Calu3 (cell line): ENCODE measurements at places on chromosomes 7 and 10. TPM values are rescaled to one million over a fixed set of nuclear protein-coding genes. Genes with fewer than 3 reads are reported as not detected.

The VSTM2A gene
- not detected in 2 replicates for total RNA-seq

The BMPER gene
- not detected in 2 replicates for total RNA-seq

The SNCG gene
- 7.2 and 11.3 TPM in 2 replicates for total RNA-seq

The SPDYE6 gene
- not detected in 2 replicates for total RNA-seq

DNA sequence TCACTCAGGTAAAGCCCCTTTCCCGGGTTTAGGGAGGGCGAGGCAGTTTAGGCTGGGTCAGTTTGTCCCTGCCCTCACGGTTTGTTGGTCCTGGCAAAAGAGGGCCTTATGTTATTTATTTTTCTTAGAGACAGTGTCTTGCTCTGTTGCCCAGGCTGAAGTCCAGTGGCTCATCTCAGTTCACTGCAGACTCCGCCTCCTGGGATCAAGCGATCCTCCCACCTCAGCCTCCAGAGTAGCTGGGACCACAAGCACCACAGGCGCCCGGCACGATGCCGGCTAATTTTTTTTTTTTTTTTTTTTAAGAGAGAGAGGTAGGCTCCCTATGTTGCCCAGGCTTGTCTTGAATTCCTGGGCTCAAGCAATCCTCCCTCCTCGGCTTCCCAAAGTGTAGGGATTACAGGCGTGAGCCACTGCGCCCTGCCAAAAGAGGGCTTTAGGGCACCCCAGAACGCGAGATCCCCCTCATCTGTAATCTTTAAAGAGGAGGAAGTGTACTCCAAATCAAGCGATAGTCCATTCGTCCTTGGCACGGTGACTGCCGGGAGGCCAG lies 626 bp upstream of the BMS1 start:
- H3K36me3 ChIP-seq: peaks cover 35% of the 10 kb centered on the region
- no peaks in the 10 kb centered on the region for H3K4me1 ChIP-seq
- peaks cover 15% of the 10 kb centered on the region for H3K27me3 ChIP-seq
- peak overlapping the region; percentile 85 for H3K27ac ChIP-seq
- DNase-seq: peak; percentile 11

DNA sequence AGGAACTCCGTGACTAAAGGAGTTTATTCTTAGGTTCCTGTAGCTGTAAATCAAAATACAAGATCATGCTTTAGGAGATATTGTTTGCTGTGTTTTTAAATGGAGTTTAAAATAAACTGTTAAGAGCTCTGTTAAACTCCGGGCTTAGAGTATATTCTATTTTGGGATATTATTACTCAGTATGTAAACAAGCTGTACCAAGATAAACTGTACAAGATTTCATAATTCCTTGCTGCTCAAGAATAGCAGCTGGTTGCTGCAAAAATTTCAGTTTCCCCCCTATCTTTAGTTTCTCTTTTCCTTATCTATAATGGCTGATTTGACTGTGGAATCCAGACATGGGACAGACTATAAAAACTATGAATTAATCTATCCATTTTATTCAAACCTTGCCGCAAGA lies 215.7 kb downstream of the HTR7 start:
- peaks cover 13% of the 10 kb centered on the region for H3K27me3 ChIP-seq
- H3K4me1 ChIP-seq: no peaks in the 10 kb centered on the region
- no peak overlapping the region for H3K4me3 ChIP-seq
- no peak for DNase-seq

DNA sequence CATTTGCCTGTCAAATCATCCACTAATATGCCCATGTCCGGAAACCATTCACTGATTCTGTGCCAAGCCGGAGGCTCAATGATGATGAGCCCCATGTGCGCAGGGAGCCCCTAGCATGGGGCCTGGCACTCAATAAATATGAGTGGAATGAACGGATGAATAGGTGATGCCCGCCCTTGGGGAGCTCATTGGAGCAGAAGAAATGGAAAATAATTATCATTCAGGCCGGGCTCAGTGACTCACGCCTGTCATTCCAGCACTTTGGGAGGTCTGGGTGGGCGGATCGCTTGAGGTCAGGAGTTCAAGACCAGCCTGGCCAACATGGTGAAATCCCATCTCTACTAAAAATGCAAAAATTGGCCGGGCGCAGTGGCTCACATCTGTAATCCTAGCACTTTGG lies 11.0 kb downstream of the RHBDD2 start:
- no peak for DNase-seq
- H3K4me3 ChIP-seq: no peak overlapping the region
- no peaks in the 10 kb centered on the region for H3K27me3 ChIP-seq
- no peak overlapping the region for H3K27ac ChIP-seq
- peaks cover 19% of the 10 kb centered on the region for H3K36me3 ChIP-seq

DNA sequence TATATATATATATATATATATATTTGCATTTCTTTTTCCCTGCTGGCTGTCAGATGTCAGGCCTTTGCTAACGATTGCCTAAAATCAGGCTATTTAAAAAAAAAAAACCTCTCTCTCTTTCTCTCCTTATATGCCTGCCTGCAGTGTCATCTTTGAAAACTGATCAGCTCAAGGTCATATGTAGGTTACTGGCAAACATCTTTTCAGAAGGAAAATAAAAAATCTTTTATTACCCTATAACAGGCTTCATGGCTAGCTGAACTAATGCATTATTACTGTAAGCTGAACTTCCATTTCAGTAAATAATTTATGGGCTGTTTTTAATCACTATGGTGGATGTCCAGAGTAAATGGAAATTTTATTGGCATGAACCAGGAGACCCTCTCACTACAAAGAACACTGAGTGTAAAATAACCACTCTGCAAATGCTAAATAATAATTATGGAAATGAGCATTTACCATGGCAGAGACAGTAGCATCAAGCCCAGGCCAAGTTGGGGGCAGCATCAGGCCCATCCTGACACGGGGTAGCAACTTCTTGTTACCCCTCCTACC lies 29.3 kb downstream of the HSPA12A start:
- no peaks in the 10 kb centered on the region for H3K36me3 ChIP-seq
- DNase-seq: no peak
- H3K4me3 ChIP-seq: no peak overlapping the region
- H3K27ac ChIP-seq: no peak overlapping the region

DNA sequence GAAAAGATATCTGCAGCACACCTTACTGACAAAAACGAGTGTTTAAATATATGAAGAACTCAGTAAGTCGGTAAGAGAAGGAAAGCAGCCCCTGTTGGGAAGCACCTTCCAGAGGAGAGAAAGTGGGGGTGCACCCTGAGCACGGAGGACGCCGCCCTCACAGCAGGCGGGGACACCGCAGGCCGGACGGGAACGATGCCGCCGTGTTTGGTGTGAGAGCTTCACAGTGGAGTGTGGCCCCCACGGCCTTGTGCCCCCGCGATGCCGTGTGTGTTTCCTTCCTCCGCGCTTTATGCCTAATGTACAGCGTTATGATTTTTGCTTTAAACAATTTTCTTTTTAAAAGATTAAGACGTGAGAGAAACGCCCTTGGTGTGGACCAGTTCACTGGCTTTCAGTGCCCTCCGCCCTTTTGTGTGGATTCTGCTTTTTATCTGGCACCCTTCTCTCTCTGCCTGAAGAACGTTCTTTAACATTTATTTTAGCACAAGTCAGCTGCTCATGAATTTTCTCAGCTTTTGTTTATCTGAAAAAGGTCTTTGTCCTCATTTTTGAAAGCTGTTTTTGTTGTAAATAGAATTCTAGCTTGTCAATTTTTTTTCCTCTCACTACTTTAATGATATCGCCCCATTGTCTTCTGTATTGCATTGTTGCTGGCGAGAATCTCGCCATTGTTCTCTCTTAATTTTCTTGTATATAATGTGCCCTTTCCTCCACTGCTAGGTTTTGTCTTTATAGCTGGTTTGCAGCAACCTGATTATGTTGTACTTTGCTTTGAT lies 110.7 kb downstream of the INPP5A start:
- no peak overlapping the region for H3K27ac ChIP-seq
- no peaks in the 10 kb centered on the region for H3K27me3 ChIP-seq

GRCh38 chr7:141053626-141054025 lies 20.2 kb upstream of the TMEM178B start:
- no peaks in the 10 kb centered on the region for H3K36me3 ChIP-seq
- H3K4me1 ChIP-seq: no peaks in the 10 kb centered on the region
- H3K4me3 ChIP-seq: no peak overlapping the region
- H3K27ac ChIP-seq: no peak overlapping the region
- no peak for DNase-seq

GRCh38 chr7:143376396-143376795 lies 4.7 kb upstream of the ZYX start:
- H3K27ac ChIP-seq: no peak overlapping the region
- peaks cover 24% of the 10 kb centered on the region for H3K36me3 ChIP-seq
- peaks cover 44% of the 10 kb centered on the region for H3K4me1 ChIP-seq

DNA sequence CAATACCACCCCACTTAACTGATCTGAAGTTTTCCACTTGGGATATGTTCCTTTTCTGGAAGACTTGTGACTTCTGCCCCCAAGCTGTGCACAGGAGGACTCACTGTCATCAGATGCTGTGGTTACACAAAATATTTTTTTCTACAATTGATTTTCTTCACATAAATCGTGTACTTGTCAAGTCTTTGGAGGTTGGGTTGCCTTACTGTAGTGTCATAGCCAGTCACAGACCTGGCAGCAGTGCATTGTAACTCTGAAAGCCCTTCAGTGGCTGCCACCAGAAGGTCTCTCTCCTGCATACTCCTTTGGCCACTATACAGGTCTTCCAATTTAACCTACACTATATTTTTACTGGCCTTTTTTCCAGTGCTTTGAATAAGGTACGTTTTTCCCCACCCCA lies 73.2 kb downstream of the SDK1 start:
- no peak for DNase-seq
- no peaks in the 10 kb centered on the region for H3K27me3 ChIP-seq
- no peak overlapping the region for H3K4me3 ChIP-seq
- no peaks in the 10 kb centered on the region for H3K4me1 ChIP-seq

DNA sequence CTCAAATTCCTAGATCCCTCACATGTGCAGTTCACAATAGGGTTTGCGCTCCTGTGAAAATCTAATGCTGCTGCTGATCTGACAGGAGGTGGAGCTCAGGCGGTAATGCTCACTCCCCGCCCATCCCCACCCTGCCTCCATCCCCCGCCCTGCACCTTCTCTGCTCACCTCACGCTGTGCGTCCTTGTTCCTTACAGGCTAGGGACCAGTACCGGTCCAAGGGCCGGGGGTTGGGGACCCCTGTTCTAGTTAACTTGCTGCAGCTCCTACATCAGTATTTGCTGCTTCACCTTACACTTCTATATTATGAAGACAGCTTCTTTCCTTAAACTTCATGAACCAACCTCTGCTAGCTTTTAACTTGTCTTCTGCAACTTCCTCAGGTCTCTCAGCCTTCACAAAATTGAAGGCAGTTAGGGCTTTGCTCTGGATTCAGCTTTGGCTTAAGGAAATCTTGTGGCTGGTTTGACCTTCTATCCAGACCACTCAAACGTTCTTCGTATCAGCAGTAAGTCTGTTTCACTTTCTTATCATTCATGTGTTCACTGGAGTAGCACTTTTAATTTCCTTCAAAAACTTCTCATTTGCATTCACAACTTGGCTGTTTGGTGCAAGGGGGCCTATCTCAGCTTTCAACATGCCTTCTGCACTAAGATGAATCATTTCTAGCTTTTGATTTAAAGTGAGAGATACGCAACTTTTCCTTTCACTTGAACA lies 1.7 kb upstream of the TNKS2 start:
- DNase-seq: peak; percentile 11
- peak overlapping the region; percentile 81 for H3K27ac ChIP-seq
- H3K27me3 ChIP-seq: no peaks in the 10 kb centered on the region
- H3K4me1 ChIP-seq: peaks cover 20% of the 10 kb centered on the region
- H3K36me3 ChIP-seq: peaks cover 40% of the 10 kb centered on the region

GRCh38 chr10:31490858-31491504 lies 172.0 kb downstream of the ZEB1 start:
- DNase-seq: peak; percentile 37
- H3K36me3 ChIP-seq: no peaks in the 10 kb centered on the region
- H3K27ac ChIP-seq: no peak overlapping the region
- H3K27me3 ChIP-seq: no peaks in the 10 kb centered on the region
- H3K4me3 ChIP-seq: no peak overlapping the region
- H3K4me1 ChIP-seq: no peaks in the 10 kb centered on the region

DNA sequence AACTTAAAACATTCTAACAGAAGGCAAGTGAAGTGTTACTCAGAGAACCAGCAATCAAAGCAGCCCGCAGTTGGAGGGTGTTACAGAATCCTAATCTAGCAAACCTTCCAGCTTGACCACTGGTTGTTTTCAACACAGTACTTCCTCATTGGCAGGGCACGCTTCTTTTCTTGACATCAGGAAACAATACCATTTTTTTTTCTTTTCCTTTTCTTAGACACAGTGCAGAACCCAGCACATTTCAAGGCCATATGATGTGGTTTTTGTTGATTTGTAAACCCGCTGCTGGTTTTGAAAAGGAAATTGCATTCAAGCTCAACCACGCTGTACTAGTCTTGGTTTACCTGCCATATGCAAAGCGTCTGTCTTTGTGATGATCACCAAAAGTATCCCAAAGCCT lies 33.4 kb downstream of the RHOBTB1 start:
- H3K4me3 ChIP-seq: no peak overlapping the region
- no peaks in the 10 kb centered on the region for H3K4me1 ChIP-seq
- H3K36me3 ChIP-seq: no peaks in the 10 kb centered on the region
- H3K27me3 ChIP-seq: no peaks in the 10 kb centered on the region
- H3K27ac ChIP-seq: no peak overlapping the region

DNA sequence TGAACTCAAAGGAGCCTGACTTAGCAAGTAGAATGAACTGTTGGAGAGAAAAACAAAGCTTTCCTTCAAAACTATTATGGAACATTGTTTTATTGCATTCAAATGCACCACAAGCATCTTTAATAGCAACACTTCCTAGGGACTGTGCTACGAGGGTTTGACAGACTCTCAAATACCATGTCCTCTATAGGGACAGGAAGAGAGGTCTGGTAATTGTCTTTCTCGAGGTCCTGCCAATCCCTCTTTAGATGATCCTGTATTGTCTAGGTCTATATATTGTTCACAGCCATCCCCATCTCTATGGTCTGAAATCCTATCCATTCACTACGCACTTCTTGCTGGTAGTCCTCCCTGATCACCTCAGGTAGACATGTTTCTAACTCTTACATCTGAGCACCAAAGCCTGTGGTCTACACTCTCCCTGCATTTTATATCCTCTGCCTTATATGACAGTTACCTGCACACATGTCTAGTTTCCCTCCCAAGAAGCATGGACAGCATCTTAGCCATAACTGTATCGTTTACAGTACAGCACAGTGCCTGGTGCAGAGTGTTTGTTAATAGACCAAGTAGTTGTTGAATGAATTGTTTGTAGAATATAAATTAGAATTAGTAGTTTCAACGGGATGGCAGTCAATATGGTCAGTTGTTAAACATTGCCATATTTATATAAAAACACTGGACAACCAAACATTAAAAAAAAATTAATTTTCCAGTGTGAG lies 21.7 kb upstream of the LRRC17 start:
- H3K4me3 ChIP-seq: no peak overlapping the region
- no peak overlapping the region for H3K27ac ChIP-seq
- H3K27me3 ChIP-seq: no peaks in the 10 kb centered on the region
- peaks cover 35% of the 10 kb centered on the region for H3K4me1 ChIP-seq
